NCI-H774 (cell line): ENCODE measurements at places on chromosomes 16 and 17.

DNA sequence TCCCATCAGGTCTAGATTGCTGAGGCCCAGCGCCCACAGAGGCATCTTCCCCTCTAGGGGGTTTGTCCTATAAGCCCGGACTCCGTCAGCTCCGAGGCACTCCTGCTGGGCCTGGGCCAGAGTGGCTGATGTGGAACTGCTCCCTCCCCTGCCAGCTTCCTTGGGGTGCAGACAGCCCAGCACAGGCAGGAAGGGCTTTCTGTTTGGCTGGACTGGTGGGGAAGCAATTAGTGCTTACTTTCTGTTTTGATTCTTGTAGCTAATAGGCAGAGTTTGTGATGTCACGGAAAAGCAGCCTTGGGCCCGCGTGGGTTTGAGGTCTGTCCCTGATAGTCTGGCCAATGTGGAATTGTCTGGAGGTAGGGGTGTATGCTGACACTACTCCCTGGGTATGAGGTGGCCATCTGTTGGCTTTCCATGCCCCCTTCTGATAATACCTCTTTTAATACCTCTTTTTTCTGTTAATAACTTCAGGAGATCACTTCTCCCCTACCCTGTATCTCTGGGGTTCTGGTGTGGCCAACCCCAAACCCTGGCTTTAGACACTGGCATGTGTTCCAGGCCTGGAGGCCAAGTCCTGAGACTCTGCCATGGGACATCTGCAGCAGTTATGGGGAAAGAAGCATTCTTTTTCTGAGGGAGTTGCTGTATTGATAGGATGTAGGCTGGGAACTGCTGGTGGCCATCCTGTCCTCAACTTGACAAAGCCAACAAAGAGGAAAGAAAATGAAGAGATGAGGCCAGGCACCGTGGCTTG lies 190.9 kb downstream of the RAB11FIP4 start:
- DNase-seq: no peak

DNA sequence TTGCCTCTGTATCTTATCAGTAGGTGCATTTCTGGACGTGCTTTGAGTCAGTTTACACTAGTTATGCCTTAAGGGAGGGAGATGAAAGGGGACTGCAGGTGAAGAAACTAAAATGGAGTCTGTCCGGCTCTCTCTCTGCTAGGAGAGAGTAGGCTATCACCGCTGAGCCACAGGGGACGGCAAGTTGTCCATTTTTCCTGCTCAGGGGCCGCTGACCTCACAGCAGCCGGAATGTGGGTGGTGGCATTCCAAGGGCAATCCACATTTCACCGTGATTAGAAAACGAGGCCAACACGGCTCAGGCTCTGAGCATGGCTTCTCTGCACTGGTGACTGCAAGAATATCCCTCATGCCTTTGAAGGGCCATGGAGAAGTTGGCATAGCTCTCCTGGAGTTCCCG lies 19.0 kb upstream of the KLHDC4 start:
- no peak for DNase-seq

DNA sequence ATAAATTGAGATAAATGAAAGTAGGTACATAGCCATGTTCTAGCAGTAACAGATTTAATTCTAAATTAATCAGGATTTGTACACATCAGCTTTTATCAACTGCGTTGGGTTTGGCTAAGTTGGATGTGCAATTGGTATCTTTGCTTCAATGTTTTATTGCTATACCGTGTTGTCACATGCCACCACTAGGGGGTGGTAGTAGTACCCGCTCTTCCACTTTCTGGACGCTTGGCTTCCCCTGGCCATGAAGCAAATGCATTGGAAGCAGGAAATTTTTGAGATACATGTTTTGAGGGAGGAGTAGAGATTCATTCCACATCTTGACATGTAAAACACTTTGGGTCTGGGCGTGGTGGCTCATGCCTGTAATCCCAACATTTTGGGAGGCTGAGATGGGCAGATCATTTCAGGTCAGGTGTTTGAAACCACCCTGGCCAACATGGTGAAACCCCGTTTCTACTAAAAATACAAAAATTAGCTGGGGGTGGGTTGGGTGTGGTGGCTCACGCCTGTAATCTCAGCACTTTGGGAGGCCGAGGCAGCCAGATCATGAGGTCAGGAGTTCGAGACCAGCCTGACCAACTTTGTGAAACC lies 58.6 kb downstream of the EMP2 start:
- DNase-seq: peak; percentile 48

DNA sequence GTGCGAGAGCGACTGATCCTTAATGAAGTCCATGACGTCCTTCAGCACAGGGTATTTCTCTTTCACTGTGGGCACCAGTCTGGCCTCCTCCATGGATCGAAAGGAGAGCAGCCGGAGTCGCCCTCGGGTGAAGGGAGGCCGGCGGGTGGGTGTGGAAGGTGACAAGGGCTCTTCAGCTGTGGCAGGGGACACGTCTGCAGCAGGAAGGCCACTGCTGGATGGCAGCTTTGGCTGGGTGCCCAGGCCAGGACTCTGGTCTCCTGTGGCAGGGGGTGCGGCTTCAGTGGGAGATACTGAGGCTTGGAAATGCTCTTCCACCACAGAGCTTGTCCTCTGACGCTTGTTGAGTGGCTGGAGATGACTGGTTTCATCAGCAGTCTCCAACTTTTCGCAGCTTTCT lies 78.5 kb downstream of the ZZEF1 start:
- no peak for DNase-seq

DNA sequence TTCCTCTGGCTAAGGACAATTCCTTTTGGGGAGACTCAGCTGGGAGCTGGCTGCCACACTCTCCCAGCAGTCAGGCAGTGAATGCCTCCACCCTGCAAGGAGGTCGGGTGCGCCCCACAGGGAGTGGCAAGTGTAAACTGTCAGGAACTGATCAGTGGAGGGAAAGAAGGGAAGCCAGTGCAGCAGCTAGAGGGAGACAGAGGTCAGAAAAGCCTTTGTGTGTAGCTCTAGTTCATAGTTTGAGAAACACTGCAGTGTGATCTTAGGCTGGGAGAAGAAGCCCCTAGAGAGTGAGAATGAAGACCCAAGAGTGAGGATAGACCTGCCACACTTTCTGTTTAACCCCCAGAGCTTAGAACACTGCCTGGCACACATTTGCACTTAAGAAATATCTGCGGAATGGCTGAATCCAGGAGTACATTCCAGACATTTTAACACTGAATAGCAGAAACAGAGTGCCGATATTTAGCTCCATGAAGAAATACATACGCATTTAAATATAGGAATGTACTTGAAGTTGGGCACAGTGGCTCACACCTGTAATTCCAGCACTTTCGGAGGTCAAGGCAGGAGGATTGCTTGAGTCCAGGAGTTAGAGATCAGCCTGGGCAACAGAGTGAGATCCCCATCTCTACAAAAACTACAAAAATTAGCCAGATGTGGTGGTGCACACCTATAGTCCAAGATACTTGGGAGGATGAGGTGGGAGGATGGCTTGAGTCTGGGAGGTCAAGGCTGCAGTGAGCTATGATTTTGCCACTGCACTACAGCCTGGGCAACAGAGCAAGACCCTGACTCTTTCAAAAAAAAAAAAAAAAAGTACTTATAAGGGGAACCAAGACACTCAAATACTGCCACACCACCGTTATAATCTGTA lies 11.1 kb upstream of the SLC5A11 start:
- no peak for DNase-seq

GRCh38 chr16:15650019-15650697 lies at the start of gene NDE1:
Gene NDE1, plus strand, starts transcription at chr16:15650245. Its CDS starts 14,534 bp downstream, at chr16:15664779.
- peak; percentile 85 for DNase-seq

DNA sequence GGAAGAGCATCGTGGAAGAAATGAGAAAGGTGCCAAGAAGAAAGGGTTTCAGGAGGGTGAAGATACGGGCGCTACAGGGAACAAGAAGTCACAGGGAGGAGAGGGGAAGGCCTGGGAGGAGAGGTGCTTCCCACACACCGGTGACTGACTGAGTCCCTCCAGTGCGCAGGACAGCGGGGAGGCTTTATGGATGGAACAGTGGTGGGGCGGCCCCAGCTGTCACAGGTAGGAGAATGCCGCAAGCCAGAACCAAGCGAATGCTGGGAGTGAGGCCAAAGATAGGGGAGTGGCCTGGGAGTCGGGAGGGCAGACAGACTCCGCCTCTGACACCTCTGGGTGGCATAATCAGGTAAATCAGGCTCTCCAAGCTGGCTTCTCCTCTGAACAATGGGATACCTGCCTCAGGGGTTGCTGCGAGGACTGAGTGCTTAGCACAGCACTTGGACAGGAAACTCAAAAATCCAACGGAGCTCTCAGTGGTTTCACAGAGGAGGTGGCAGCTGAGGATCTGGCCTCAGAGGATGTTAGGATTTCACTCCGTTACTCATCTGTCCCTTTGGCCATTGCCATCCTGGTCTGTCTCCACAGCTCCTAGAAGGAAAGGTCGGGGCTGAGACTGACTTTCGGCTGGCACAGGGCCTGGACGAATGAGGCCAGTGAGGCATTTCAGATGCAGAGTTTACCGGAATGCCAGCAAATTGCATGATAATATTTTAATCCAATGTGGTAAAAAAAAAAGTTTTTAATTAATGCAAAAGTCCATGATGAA lies 717 bp upstream of the CNP start:
- DNase-seq: peak; percentile 96

GRCh38 chr16:77302249-77302648 lies 103.0 kb downstream of the SYCE1L start:
- no peak for DNase-seq

- no peak for DNase-seq
These were observed 78.4 kb upstream of the MED9 start for GRCh38 chr17:17398188-17398942.

DNA sequence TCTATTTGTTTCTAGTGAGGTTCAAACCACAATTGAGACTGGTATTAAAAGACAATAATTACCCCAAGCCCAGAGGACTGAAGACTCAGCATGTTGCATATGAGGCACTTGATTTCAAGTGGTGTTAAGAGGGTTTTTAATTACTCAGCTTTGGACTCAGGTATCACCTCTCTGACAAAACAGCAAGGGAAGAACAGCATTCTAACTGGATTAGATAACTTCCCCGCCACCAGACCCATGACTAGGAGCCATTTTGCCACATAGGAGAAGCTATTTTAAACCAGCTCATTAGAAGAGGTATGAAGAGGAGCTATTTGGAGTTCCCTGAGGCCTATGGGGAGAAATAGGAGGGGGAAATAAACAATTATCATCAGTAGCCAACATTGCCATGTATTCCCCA lies 226.1 kb upstream of the TOX3 start:
- DNase-seq: peak; percentile 33

GRCh38 chr17:33178681-33179080 lies 114.4 kb downstream of the ASIC2 start:
- no peak for DNase-seq

- DNase-seq: peak; percentile 79
These were observed 1.2 kb upstream of the COG1 start for GRCh38 chr17:73191443-73192205.

GRCh38 chr16:21950782-21951521 lies 2.2 kb upstream of the UQCRC2 start:
- DNase-seq: no peak

DNA sequence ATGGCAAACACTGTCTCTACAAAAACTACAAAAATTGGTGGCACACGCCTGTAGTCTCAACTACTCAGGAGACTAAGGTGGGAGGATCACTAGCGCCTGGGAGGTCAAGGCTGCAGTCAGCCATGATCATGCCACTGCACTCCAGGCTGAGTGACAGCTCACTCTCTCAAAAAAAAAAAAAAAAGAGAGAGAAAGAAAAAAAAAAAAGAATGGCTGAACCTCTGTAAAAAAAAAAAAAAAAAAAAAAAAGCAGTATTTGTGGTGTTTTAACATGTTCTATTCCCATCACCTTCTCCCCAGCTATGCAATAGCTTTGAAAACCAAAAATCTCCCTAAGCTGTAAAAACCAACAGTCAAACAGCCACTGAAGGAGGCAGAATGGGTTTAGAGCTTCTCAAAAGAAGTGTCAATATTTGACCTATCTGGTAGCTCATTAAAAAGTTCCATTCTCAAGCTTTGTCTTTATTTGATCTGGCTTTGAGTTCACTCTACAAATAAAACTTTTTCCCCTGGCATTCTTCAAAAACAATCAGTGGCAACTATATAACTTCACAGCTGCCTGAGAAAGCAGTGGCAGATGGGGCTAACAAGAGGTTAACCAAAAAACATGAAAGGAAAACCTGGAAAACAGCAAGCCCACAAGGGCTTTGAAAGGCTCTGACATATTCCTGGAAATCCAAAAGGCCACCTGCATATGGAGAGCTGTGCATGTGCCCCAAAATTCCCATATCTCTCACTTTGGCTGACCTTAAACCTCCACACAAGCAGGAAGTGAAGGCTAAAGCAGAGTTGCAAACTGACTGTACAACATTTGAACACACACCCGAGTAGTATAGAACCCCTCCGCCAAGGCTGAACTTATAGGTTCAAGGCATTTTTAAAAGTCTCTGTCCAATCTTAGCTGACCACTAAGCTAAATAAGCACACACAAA lies 36.0 kb downstream of the USP32 start:
- DNase-seq: peak; percentile 59

DNA sequence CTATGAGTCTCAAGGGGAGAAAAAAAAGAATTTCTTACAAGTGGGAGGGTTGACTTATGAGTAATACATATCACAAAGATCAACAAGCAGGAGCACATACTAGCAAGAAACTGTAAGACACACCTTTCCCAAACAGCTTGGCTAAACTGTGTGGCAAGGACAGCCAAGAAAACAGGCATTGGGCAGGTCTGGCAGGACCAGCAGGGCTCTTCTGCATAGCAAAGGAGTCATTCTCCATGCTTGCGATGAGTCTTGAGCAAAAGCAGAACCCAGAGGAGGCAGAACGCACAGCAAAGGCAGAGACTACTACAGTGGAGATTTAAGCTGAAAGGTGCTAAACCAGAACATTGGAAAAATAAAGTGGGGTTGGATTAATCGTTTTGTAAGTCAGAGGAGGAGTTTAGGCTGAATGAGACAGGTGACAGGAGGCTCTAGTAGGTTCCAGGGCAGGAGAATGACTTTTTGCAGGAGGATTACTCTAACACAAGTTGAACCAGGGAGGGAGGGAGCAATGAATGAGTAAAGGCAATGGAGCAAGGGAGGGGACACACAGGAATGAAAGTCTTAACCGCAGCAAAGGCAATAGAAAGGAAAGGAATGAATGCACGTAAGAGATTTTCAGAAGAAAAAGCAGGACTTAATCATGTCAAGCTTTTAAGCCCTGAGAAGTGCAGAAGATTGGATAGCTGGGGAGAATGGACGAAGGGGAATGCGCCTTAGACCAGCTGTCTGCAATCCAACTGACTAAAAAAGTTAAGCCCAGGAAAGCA lies 2.7 kb downstream of the N4BP1 start:
- DNase-seq: no peak

- DNase-seq: no peak
These were observed 902 bp downstream of the SCRN2 start for GRCh38 chr17:47840001-47840741.

DNA sequence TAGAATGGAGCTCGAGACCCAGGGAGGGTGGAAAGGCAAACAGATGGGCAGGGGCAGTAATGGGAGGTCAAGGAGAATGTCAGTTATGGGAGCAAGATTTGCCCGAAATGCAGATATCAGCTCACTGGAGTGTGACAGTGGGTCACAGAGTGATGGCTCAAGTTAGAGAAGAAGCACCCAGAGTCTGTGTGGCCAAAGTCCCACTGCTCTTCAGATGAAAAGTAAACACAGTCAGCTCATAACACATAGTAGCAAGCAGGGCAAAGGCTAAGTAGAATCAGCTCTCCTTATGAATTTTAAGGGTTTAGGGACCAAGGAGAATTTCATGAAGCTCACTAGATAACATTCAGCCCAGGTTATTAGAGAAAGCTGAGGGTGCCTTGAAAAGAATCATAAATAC lies 264.9 kb upstream of the MON1B start:
- DNase-seq: no peak
